ENCODE measurements at places on chromosomes 12 and 14. TPM values are rescaled to one million over a fixed set of nuclear protein-coding genes. Genes with fewer than 3 reads are reported as not detected.

The TNFRSF1A gene
- total RNA-seq: 29.8 TPM

The ANO4 gene
- total RNA-seq: 0.28 TPM

The AQP6 gene
- not detected for total RNA-seq

The NPFF gene
- 0.38 TPM for total RNA-seq

The CAPZA3 gene
- total RNA-seq: not detected

GRCh38 chr12:68613209-68613904 is 2.7 kb downstream of the RAP1B start:
- DNase-seq: no peak
- H3K27ac ChIP-seq: peak overlapping the region; percentile 96
- peaks cover 5% of the 10 kb centered on the region for H3K36me3 ChIP-seq
- peaks cover 20% of the 10 kb centered on the region for H3K4me1 ChIP-seq
- peak overlapping the region; percentile 80 for H3K4me3 ChIP-seq
- H3K27me3 ChIP-seq: no peaks in the 10 kb centered on the region

- H3K4me1 ChIP-seq: peaks cover 31% of the 10 kb centered on the region
- DNase-seq: no peak
- peak overlapping the region; percentile 100 for H3K4me3 ChIP-seq
- H3K36me3 ChIP-seq: no peaks in the 10 kb centered on the region
- H3K27ac ChIP-seq: peak overlapping the region; percentile 93
These were observed 1.6 kb downstream of the CTDSP2 start for GRCh38 chr12:57844709-57845477.

DNA sequence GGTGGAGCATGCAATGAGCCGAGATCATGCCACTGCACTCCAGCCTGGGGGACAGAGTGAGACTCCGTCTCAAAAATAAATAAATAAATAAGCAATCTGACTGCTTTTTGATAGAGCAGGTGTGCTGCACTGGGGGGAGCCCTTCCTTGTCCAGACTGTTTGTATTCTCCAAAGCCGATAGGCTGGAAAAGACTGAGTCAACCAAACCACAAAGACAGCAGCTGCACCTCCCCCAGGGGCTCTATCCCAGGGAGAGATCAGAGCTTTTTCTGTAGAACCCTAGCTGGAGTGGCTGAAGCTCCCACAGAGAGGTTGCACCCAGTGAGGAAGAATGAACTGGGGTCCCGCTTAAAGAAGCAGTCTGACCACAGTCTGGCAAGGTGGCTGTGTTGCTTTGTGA is 45.8 kb upstream of the LALBA start:
- no peaks in the 10 kb centered on the region for H3K4me1 ChIP-seq
- no peak for DNase-seq
- no peaks in the 10 kb centered on the region for H3K27me3 ChIP-seq
- no peak overlapping the region for H3K27ac ChIP-seq
- H3K4me3 ChIP-seq: no peak overlapping the region

- H3K36me3 ChIP-seq: no peaks in the 10 kb centered on the region
- H3K4me1 ChIP-seq: no peaks in the 10 kb centered on the region
- peak; percentile 18 for DNase-seq
- H3K4me3 ChIP-seq: no peak overlapping the region
- H3K27me3 ChIP-seq: no peaks in the 10 kb centered on the region
- H3K27ac ChIP-seq: no peak overlapping the region
These were observed 51.6 kb upstream of the SRP54 start for GRCh38 chr14:34931206-34931605.

DNA sequence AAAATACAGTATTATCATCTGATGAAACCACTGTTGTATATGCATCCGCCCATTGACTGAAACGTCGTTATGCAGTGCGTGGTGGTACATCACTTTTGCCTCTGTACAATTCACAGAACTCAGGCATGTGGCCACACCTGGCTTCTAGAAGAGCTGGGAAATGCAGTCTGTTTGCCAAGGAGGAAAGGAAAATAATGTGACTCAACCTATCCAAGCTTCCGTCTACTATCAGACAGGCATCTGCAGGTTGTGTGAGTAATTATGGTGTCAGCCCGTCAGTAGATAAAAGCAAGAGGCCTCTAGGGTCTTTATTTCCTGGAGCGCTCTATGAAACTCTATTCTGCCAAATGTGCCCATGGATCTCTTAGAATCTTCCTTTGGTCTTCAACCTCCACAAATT is 111.6 kb downstream of the BBS10 start:
- H3K27ac ChIP-seq: no peak overlapping the region
- no peaks in the 10 kb centered on the region for H3K4me1 ChIP-seq
- no peak overlapping the region for H3K4me3 ChIP-seq
- no peaks in the 10 kb centered on the region for H3K27me3 ChIP-seq

- H3K27ac ChIP-seq: no peak overlapping the region
- no peak for DNase-seq
- H3K4me3 ChIP-seq: no peak overlapping the region
These were observed 13.1 kb downstream of the NT5DC3 start for GRCh38 chr12:103827911-103828391.

DNA sequence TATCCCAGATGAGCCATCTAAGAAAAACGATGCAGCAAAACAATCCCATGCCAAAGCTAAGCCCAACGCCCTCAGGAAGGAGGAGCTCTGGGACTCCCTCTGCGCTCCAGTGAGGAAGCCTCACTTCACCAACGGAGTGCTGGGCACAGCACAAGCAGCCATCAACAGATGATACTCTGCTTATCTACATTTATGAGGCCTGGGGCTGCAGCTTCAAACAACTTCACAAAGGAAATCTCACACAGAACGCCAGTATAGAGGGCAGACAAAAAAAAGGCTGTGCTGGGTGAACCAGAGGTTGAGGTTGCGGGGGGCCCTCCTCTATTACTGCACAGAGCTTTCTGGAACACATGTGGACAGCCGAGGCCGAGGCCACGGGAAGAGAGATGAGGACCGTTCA is 34.9 kb upstream of the GPR68 start:
- H3K27me3 ChIP-seq: no peaks in the 10 kb centered on the region
- H3K4me3 ChIP-seq: no peak overlapping the region
- no peak overlapping the region for H3K27ac ChIP-seq
- DNase-seq: no peak
- H3K4me1 ChIP-seq: peaks cover 5% of the 10 kb centered on the region

DNA sequence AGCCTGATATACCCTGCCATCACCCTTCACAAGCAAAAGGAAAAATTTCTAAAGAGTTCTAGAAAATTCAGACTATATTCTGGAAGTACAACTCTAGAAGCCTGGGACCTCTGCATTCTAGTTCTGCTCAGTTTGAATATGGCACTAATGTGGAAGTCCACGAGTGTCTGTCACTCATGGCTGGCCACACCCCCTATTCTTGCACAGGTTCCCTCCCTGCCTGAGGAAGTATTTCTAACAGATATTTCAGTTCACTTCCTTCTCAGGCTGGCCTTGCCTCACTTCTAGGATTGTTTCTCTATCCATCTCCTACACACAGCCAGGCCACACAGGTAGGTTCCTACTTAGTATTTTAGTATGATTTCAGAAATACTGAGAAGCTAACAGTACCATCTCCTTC is 67.4 kb downstream of the PHLDA1 start:
- H3K4me1 ChIP-seq: peaks cover 12% of the 10 kb centered on the region
- H3K4me3 ChIP-seq: no peak overlapping the region
- H3K27me3 ChIP-seq: no peaks in the 10 kb centered on the region
- no peak for DNase-seq

DNA sequence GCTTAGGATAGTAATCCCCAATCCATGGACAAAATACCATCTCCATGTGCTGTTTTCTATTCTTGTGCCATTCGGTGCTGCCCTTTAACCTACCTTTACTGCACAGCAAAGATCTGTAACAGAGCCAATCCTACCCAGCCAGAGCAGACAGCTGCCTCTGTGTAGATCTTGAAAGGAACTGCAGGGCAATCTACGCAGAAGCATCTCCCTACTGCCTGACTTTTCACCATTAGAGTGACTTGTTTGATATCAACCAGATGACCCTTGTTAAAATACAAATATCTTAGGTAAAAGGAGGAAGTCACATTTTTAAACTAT is 33.9 kb upstream of the PPM1A start:
- H3K36me3 ChIP-seq: no peaks in the 10 kb centered on the region
- H3K27ac ChIP-seq: no peak overlapping the region
- H3K27me3 ChIP-seq: no peaks in the 10 kb centered on the region
- no peak for DNase-seq
- H3K4me1 ChIP-seq: no peaks in the 10 kb centered on the region
- H3K4me3 ChIP-seq: no peak overlapping the region

DNA sequence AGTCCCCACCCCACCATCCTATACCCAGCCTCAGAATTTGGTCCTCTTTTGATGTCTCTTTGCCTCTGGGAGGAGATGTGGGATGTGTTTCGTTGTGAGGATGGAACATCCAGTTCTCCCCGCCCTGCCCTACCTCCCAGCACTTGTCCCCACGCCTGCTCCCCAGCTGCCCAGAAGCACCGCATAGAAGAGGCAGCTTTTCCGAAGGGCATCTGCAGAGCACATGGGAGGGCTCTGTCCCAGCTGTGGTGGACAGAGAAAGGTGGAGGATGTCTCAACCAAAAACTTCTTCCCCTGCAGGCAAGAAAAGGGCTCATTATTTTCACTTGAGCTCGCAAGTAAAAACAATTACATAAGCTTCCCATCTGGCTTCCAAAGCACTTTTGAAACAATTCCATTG is 302.6 kb downstream of the PCNX1 start:
- no peak for DNase-seq
- H3K27me3 ChIP-seq: no peaks in the 10 kb centered on the region
- no peak overlapping the region for H3K4me3 ChIP-seq
- no peak overlapping the region for H3K27ac ChIP-seq

DNA sequence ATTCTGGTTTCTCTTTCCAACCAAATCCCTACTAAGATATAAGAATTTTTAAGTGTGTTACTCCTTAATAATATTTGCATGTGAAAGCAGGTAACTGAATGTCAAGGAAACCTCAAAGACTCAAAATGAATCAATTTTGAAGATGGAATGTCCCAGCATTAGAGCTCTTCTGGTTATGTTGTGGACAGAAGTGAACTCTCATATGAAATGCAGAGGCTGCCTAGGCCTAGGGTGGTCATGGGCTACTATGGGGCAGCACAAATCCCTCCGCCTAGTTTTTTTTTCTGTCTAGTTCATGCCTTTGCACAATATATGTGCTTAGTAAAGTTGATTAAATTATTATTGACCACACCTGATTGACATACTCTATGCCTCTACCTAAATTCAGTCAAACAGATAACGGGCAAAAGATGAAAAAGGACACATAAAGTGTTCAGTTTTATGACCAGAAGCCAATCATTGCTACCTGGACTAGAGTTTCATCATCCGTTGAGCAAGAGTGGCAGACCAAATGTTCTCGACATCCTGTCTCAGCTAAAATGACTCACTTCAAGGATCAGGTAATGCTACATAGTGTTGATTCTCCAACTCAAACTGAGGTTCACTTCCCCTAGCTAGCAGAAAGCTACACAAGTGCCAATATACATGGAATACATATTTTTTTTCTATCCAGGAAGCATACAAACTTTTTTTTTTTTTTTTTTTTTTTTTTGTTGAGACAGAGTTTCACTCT is 1211.4 kb downstream of the VRK1 start:
- H3K27me3 ChIP-seq: no peaks in the 10 kb centered on the region
- no peak overlapping the region for H3K27ac ChIP-seq
- DNase-seq: no peak
- H3K4me1 ChIP-seq: no peaks in the 10 kb centered on the region
- H3K4me3 ChIP-seq: no peak overlapping the region
- H3K36me3 ChIP-seq: no peaks in the 10 kb centered on the region

DNA sequence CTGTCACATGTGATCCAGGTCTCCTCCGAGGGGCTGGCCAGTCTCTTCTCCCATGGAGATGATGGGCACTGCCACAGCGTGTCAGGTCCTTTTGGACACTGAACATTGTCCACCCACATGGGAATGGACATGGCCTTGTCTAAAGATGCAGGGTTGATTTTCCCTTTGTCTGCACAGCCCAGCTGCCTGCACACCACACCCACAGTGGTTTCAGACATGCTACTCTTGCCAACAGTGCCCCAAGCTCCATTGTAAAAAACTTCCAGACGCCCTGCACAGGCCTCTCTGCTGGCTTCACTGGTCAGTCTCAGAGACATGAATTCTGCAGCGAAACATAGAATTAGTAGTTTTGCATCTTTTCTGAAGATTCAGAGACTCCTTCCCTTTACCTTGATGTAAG is 18.5 kb downstream of the CD163 start:
- no peak overlapping the region for H3K4me3 ChIP-seq
- H3K27ac ChIP-seq: no peak overlapping the region
- H3K27me3 ChIP-seq: no peaks in the 10 kb centered on the region
- DNase-seq: no peak

Data from thymus (tissue), 14 donors.